ENCODE measurements at places on chromosomes 12 and 14.

DNA sequence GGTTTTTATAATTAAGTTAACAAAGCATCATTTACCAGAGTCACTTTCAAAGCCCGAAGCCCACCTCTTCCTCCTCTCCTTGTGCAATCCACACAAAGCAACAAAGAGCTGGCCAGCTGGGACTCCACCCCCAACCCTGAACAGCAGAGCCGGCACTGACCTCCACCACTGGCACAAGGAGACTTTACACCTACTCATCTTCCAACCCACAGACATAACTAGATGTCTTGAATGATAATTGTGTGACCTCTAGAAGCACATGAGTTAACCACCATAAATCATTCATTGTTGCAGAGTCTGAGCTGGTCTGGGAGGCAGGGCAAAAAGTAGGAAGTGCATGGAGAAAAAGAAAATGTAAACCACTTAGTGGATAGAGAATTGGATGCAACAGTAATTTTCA, 72.2 kb downstream of the ST8SIA1 start:
- DNase-seq: no peak

GRCh38 chr12:51374856-51375255, 16.4 kb downstream of the GALNT6 start:
- DNase-seq: no peak

DNA sequence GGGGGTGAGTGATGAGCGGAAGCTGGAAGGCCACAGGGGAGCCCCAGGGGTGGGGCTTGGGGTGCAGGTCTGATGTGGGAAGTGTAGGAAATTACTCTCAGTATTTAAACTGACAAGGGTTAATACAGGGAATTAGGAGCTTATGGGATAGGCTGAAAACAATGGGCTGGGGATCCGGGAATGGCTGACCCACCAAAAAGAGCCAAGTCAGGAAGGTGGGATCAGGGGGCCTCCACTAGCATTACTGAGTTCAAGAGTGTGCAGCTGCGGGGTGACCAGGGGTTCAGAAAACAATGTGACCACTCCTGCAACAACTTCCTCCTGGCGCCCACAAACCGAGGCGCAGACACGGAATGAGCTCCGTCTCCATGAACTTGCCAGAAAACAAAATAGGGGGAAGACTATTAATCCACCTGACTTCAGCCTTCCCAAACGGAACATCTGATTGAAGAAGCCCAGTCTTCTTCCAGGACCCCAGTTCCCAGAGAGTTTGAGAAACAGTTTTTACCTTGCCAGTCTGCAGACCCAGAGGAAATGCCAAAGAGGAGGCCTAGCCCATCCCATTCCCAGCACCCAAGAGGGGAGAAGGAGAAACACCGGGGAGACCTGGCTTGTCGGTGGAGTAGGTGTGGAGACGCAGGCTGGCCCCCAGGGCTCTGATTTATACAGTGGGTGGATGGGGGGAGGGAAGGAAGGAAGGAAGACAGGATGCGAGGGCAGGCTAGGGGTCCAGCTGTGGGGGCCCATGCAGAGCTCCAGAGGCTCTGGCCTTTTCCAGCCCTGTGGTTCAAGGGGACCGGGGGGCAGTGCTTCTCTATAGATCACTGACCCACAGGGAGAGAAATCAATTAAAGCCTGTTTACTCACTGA, 16.5 kb upstream of the YY1 start:
- no peak for DNase-seq

DNA sequence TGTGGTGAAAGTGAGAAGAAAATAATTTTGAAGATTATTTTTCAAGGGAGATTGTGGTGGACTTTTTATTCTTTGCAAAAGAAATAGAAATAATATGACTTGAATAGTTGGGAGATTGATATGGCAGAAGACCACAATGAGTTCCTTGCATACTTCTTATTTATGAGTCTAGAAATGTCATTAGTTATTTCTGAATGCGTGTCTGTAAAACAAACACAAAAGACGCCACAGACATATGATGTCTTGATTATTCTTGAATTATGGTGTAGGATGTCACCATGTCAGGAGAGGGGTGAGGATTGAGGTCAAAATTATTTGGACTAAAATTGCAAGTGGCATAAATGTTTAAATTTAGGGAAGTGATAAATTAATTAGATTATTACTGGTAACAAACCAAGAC, 440.7 kb upstream of the PDE3A start:
- no peak for DNase-seq

GRCh38 chr14:24928386-24928900, 121.5 kb downstream of the STXBP6 start:
- no peak for DNase-seq

- DNase-seq: no peak
These were observed 29.6 kb downstream of the KCNK13 start for GRCh38 chr14:90091393-90091792.

DNA sequence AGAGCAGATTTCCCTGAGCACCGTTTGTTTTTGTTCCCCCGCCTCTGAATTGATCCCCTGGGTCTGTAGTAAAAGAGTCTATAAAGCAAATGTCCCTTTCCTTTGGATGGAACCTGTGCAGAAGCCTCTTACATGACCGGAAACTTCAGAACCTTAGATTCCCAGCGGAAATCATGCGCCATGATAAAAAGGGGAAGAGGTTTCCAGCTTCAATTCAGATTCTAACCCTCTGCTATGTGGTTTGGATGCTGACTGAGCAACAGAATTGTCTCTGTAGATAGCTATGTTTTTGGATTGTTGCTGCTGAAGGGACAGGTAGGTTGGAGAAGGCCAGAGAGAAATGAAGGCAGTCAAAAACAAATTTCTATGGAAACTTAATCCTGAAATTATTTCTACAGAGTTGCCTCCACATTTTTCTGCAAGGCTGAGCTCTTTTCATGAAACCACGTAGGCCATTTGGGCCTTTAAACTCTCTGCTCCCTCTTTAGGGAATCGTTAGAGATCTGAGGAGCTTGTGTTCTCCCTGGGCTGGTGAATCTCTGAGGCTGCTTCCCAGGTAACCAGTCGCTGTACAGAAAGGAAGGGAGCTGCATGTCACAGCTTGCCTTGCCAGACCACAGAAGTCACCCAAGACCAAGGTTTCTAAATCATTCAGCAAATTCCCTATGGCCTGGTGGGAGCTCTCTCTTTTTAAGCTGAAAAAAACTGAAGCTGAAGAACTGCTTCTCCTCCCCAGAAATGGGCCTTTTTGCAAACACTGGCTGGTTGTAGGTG, 28.7 kb upstream of the OR10P1 start:
- DNase-seq: no peak

DNA sequence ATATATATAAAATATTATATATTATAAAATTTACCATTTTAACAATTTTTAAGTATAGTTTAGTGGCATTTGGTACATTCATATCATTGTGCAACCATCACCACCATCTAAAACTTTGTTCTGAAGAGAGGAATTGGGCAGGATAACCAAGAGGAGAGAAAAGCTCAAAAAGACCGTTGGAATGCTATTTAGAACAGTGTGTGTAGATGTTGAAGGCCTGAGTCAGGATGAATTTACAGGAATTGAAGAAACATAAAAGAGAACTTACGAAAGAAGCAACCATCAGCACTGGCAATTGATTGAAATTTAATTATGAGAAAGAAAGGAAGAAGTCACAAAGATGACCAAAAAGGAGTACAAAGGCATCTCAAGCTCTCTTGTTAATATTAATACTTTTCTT, 196.9 kb upstream of the PWP1 start:
- no peak for DNase-seq

DNA sequence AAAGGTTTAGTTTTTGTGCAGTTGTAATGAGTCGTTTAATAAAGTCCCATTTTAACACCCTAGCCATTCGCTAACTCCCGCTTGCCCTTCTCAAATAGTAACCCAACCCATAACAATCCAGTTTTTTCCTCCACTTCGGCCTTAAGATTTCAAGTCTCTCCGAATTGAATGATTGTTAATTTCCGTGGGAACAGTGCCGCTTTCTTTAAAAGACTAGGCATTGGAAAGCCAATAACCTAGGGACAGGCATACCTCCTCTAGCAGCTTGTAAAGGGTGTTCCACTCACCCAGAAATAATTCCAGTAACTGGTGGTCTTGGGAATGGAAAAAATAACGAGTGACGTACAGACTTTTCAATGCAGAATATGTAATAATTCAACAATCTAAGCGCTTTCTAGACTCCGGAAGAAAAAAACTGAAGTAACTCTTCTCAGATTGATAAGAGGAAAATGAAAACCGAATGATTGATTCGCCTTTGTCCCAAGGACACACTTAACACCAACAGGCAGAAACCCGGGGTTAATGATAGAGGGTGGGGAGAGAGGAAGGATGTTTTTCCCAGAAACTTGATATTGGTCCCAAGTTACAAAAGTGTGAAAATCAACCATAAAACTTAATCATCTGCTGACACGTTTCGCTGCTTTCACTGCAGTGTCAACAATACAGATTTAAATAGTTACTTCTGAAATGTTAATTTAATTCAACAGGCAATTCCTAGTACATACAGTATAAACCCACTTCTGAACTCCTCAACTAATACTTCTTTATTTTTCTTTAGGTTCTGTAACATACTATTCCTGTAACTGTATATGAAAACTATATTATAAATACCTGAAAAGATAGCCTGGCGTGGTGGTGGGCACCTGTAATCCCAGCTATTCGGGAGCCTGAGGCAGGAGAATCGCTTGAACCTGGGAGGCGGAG, 1.0 kb upstream of the SINHCAF start:
- DNase-seq: no peak

- no peak for DNase-seq
These were observed 6.0 kb upstream of the HRK start for GRCh38 chr12:116887244-116887643.

- no peak for DNase-seq
These were observed 4.0 kb upstream of the CPNE6 start for GRCh38 chr14:24067133-24068082.

- DNase-seq: no peak
These were observed 9.0 kb upstream of the DCN start for GRCh38 chr12:91191513-91192111.

- DNase-seq: no peak
These were observed 54.3 kb downstream of the PEBP1 start for GRCh38 chr12:118190266-118190665.

- DNase-seq: peak; percentile 34
These were observed 180.7 kb downstream of the PHLDA1 start for GRCh38 chr12:75850721-75851462.

DNA sequence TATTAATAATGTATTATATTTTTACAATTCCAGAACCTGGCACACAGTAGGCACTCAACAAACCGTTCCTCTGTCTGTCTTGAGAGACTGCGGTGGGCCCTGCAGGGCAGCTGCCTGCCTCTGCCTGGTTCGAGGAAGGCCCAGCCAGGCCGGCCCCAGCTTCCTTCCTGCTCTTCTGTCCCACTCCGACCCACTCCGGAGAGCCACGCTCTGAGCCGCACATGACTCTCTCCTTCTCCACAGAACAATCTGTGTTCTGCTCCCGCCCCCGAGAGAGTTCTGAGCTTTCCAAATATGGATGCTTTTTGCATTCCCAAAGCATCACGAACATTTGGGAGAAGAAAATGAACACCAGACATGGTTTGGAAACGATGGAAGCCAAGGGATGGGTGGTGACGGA, 57.3 kb downstream of the TTC7B start:
- no peak for DNase-seq

- no peak for DNase-seq
These were observed 83.0 kb upstream of the FAR2 start for GRCh38 chr12:29066011-29066588.

DNA sequence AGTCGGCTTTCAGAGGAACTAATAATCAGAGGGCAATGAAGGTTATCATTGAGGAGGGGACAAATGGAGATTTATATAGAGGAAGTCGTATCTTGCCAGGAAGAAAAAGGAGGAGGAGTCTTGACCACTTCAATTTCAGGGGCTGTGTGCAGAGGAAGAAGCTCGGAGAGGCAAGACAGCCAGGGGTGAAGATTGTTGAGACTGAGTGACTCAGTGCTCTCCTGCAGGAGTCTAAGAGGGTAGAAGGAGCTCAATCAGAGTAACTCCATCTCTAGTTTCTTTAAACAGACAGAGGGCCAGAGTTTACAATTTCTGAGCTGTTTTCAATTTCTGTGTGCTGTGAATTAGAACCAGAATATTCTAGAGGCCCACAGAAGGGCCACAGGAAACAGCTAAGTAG, 439.3 kb upstream of the PRICKLE1 start:
- DNase-seq: peak; percentile 18

GRCh38 chr12:109829667-109830066, 3.5 kb downstream of the TRPV4 start:
- DNase-seq: no peak

- no peak for DNase-seq
These were observed 82.2 kb upstream of the TBX3 start for GRCh38 chr12:114765960-114766691.

DNA sequence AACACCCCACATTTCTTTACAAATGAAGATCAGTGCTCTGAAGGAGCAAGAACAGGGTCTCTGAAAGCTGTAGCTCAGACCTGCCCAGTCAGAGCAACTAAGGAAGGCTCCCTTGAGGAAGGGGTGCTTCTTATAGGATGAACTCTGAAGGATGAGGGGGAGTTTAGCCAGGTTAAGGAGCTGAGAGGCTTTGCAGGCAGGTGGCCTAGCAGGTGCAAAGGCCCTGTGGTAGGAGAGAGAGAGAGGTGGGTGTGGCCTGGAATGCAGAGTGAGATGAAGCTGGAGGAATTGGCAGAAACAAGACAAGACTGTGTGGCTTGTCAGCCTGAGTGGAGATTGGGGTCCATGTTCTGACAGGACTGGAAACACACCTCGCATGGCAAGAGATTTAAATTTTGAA, 20.5 kb upstream of the FAM222A start:
- no peak for DNase-seq

GRCh38 chr14:62866376-62866775, 178.9 kb downstream of the KCNH5 start:
- DNase-seq: no peak

DNA sequence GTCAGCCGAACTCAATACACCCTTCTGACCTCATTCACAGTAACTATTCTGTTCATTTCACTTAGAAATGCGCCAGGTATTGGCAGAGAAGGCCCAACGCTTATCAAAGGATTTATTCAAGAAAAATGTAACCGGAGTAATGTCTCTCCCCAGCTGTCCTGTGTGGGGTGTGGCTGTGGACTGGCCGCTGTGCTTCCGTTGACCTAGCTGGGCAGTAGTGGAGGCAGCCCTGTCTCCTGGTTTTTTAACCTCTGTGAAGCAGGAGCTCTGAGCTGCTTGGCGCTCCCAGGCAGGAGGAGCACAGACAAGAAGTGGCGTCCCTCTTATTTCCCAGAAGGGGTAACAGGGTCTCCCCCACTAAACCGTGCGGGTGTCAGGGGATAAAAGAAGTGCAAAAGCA, 85.2 kb downstream of the ESR2 start:
- DNase-seq: no peak

GRCh38 chr12:77001276-77001675, 64.1 kb downstream of the E2F7 start:
- no peak for DNase-seq

DNA sequence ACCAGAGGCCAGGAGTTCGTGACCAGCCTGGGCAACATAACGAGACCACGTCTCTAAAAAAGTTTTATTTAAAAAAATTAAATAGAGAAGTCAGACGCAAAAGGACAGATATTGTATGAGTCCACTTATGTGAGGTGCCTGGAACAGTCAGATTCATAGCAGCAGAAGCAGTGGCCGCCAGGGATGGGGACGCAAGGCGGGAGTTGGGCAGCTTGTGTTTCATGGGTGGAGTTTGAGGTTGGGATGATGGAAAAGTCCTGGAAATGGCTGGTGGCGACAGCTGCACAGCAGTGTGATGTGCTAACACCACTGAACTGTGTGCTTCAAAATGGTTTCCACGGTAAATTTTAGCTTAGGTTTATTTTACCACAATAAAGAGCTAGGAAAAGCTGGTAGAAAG, 57.6 kb upstream of the DDX11 start:
- DNase-seq: no peak

Measured in AG04450 (cell line).